ENCODE measurements at places on chromosomes 5 and 9.

GRCh38 chr5:60018091-60018490, 124.6 kb upstream of the PDE4D start:
- no peak for DNase-seq

DNA sequence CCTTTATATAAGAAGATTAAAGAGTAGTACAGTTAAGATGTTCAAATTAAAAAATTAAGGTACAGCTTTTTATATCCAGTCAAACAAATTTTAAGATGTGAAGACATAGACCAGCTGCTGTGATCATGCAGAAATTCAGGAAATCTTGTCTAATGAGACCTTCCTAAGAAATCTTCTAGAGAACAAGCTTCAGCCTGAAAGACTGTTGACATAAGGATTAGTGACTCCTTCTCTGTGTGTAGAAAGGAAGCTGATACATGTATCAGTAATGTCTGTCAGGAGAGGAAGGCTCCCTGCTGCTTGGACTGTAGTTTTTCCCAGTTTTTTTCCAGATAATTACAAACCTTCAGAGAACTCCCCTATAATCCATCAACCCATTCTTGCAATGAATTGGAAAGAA, 75.8 kb upstream of the PCSK5 start:
- no peak for DNase-seq

DNA sequence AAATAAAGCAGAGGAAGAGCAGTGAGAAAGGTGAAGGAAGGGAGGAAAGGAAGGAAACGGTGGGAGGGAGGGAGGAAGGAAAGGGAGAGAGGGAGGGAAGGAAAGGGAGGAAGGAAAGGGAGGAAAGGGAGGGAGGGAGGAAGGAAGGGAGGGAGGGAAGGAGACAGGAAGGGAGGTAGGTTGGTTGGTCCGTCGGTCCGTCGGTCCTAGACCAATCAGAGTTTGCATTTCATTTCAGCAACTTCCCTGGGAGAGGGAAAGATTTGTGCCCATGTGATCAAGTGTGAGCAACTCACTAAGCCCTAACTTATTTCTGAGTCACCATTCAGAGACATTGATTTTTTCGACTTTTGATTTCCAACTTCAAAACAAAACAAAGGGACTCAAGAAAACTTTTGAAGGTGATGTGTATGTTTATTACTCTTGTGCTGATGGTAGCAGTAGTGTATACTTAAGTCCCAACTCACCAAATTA, 18.8 kb downstream of the NANS start:
- no peak for DNase-seq

DNA sequence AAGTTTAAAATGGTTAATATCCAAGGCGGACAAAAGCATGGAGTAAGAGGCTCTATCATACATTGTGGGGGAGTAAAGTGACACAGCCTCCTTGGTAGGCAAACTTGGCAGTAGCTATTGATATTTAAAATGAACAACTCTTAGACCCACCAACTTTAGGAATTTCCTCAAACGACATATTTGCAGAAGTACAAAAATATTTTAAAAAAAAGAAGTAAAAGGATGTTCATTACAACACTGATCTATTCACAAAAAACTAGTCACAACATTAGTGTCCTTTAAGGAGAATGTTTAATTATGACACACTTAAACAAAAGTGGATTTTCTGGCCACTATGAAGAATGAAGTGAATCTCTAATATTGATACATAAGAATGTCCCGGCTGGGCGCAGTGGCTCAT, 1.7 kb downstream of the ALG2 start:
- no peak for DNase-seq

GRCh38 chr9:3960661-3961144, 339.2 kb downstream of the GLIS3 start:
- no peak for DNase-seq

GRCh38 chr5:123855609-123856008, 343.6 kb downstream of the CSNK1G3 start:
- no peak for DNase-seq

- DNase-seq, result no peak
Measured at GRCh38 chr5:16528382-16529110, 62.9 kb upstream of the ZNF622 start.

DNA sequence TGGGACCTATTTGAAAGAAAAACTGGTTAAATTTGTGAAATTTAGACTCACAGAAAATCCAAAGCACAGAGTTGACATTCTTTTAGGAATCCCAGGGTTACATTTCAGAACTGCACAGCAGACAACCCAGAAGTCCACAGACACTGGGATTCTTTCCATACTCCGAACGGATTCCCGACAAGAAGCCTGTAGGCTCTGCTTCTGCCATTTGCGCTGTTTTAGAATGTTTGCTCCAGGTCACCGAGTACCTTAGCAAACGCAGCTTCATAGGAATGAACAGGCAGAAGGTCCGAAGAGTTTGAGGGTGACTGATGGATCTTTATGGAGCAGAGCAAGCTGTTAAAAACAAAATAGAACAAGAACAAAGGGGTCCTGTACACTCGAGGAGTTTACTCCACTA, 84.5 kb upstream of the NFIB start:
- DNase-seq, result no peak

- DNase-seq, result no peak
Measured at GRCh38 chr9:133496861-133497842, 18.3 kb upstream of the SLC2A6 start.

DNA sequence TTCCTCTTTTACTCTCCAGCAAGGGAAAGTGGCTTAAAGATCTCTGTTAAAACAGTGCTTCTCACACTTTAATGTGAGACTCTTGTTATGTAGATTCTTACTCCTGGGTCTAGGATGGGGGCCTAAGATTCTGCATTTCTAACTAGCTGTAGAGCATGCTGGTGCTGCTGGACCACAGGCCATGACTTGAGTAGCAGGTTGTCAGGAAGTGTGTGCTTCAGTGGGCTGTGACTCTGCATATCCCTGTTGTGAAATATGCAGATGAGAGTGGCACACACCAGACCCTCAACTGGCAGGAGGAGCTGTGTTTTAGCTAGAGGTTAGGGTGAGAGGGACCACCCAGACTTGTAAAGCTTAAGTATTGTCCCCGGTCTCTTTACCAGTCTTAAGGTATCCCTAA, 191.1 kb upstream of the DMRT1 start:
- peak; percentile 20 for DNase-seq

- DNase-seq, result no peak
Measured at GRCh38 chr9:99385215-99385614, 163.1 kb downstream of the SEC61B start.

- no peak for DNase-seq
Measured at GRCh38 chr5:124718380-124718789, 28.1 kb downstream of the ZNF608 start.

- DNase-seq, result no peak
Measured at GRCh38 chr9:137055385-137056364, 1.8 kb upstream of the ENTPD2 start.

DNA sequence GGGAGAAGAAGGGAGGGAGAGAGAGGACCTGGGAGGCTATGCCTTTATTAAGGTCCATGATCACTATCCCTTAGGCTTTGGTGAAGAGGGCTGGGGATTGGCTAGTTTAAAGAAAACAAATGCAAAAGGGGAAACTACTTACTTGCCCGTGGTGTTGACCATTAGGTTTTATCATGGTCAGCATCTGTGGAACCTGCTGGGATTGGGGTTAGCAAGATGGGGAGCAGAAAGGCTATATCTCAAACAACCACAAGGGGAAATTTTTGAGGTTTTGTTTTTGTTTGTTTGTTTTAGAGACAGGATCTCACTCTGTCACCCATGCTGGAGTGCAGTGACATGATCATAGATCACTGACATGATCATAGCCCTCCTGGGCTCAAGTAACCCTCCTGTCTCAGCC, 9.0 kb upstream of the RAD23B start:
- no peak for DNase-seq

GRCh38 chr9:14228602-14229001, 85.3 kb downstream of the NFIB start:
- no peak for DNase-seq

DNA sequence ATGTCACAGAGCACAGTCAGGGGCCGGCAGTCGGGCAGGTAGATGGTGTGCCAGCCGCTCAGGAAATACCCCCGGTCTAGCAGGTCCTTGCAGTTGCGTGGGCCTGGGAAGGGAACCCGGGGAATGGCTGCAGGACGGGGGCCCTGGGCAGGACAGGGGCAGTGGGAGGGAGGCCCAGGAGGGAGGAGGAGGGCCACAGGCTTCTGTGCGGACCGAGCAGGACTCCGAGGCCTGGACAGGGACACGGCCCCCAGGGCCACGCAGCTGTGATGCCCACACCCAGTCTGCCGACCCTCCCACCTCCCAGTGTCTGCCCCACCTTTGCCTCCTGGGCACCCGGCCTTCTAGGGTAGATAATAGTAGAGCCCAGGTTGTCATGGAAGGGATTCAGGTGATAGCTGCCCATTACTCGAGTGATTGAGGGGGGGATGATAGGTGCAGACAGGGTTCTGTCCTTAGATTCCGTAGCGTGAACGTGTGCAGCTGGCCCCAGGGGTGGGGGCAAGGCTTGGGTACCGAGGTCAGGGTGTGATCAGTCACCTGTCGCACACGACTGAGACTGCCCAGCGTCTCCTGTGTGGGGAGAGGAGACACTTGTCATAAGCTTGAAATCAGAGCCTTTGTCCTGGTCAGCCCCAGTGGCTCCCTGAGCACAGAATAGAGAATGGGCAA, 4.5 kb downstream of the FCN1 start:
- no peak for DNase-seq

DNA sequence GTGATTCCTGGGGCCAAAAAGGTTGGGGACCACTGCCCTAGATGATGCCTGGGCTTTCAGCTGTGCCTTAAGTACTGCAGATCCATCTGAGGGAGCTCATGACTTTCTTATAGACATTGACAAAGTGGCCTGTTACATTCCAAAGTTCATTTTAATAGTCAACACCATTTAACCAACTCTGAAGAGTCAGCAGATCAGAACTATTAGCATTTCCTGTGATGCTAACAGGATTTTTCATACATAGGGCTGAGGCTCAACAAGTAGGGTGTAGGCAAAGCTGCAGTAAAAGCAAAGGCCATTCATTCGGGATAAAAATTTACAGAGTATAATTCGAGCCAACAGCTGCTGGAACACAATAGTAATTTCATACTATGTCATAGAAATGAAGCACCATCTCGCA, 105.4 kb downstream of the LPAR1 start:
- no peak for DNase-seq

- DNase-seq, result no peak
Measured at GRCh38 chr5:163870441-163870840, 365.0 kb downstream of the MAT2B start.

DNA sequence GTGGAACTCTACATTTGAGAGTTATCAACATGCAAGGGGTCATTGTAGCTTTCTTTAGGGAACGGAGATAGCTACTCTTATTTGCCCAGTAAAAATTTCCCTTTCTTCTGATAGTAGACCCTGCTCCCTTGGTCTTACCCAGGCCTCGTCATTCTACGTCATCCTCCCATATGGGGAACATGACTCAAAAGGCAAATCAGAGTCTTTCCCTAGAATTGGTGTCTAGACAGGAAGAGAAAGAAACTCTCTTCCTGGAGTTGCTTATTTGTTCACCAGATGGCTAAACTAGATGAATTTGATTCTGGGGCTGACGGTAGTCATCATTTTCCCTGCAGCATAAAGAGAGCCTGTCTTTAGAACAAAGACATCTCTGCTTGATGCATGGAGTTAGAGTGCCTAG, 12.2 kb upstream of the SLC38A9 start:
- no peak for DNase-seq

GRCh38 chr9:82776508-82776907, 286.4 kb downstream of the RASEF start:
- DNase-seq, result no peak

- no peak for DNase-seq
Measured at GRCh38 chr5:132237141-132237540, 9.5 kb upstream of the P4HA2 start.

DNA sequence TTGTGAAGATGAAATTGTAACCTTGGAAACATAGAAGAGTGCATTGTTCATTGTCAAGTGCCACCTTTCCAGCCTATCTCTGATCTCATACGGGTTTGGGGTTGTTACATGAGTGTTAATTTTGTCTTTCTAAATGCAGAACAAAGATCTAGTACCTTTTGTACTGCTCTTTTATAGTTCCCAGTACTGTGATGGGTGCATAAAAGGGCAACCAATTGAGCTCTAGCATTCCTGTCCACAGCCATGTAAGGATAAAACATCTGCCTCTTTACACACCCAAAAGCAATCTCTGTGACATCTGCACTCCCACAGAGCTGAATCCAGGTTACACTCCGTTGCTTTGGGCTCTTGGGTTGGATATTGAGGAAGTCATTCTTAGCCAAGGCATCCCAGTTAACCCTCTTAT, 255.2 kb downstream of the SGCD start:
- DNase-seq, result no peak

DNA sequence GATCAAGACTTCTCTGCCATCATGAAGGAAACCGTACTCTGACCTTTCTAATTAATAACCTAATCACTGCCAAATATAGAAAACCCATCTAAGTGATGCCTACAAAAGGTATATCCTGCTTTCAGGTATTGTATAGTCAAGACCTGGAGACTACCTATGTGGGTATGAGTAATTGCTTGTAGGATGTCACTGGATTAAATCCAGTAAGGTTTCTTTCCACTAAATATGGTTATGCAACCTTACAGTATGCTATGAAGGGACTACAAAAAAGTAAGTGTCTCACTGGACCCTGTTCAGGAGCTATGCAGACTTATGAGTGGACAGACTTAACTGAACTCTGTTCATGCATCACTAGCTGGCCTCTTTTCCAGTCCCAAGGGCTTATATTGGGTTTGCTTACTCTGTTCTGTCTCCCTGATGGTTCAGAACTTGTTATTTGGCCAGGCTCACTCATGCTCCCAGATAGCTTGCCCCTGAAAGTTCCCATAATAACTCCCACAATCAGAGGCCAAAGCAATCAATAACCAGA, 51.1 kb downstream of the PDE6A start:
- no peak for DNase-seq

DNA sequence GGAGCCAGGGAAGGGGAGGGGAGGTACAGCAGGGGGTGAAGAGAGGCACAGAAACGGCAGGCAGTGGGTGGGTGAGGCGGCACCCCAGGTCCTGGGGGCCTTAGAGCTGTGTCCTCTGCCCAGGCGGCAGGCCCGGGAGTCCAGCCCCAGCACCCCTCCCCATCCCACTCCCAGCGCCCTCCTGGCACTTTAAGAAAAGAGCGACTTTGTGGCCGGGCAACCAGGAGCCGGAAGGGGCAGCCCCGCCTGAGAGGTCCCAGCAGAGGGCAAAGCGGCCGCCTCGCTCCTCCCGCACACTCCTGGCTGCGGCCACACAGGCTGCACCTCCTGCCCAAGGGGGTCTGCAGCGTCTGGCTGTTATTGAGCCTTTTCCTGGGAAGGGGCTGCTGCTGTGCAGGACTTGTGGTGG, 42.6 kb downstream of the NACC2 start:
- no peak for DNase-seq

GRCh38 chr5:168995024-168995423, 305.9 kb downstream of the SLIT3 start:
- no peak for DNase-seq

GRCh38 chr9:111678293-111678692, 16.9 kb downstream of the GNG10 start:
- no peak for DNase-seq

GRCh38 chr9:118624608-118625007, 744.6 kb downstream of the BRINP1 start:
- DNase-seq, result no peak

All from WTC11 (cell line).